ENCODE measurements at places on chromosomes 16 and 17. TPM values are rescaled to one million over a fixed set of nuclear protein-coding genes. Genes with fewer than 3 reads are reported as not detected.

- no peak for DNase-seq
Measured at GRCh38 chr16:4378999-4379690, 7.5 kb downstream of the VASN start.

DNA sequence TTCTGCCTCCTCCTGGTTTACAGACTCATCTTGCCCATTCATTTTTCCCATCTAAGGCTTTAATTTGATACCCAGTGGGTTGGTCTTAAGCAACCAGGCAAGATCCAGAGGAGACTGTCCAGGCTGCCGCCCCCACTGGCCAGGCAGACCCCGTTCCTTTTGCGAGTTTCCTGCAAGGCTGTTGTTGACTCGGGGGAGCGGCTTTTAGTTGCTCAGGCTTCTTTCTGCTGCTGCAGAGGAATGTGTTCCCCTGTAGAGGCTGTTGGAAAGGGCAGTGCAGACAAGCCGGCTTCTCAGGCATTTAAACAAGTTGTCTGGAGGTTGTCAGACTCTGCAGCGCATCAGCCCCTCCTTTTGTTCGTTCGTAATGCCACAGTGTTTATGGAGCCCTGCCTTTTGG lies 231.2 kb downstream of the PRKCA start:
- no peak for DNase-seq

Gene CFAP119
- total RNA-seq: 1.6 TPM

GRCh38 chr17:47866941-47867340 lies 16.0 kb upstream of the SP6 start:
- no peak for DNase-seq

DNA sequence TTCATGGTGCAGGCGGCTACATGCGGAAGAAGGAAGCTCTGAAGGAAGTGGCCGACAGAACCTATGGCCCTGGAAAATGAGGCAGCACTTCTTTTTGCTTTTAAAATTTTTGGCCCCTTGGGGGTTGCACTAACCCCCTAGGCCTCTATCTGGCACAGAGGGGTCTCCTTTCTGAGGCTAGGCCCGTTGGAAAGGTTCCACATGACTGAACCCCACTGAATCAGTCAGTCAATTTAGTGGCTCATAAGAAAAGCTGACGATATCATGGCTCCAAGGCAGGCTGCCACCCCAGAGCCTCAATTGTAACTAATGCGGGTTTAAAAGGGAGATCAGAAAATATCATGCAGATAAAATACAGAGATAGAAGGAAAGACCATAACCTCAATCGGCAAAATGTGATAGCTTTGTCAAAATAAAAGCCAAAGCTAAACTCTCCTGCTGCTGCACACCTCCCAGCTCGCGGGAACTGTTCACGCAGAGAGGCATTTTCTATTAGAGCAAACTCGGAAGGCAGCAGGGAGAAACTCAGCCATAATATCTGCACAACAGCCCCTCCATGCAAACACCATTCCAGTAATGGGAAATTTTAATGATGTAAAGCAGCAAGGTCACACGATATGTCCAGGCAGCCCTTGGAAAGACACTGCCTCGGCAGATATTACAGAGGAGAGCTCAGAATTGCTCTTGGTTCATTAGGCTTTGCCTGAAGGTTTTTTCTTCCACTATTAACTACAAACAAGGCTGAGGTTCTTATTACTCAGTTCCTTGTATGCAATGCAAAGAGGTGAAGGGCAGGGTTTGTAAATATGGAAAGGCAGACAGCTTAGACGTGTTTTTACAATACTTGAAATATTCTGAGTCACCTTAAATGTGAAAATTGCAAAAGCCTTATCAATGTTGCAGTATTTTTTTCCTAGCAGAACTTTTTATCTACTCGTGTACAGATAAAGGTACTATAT lies 200.4 kb upstream of the PMFBP1 start:
- no peak for DNase-seq

Gene KRTAP3-1
- not detected for total RNA-seq

- DNase-seq: peak; percentile 95
Measured at GRCh38 chr16:83343935-83344366, 463.8 kb upstream of the HSBP1 start.

GRCh38 chr16:88048985-88049384 lies 97.8 kb downstream of the BANP start:
- DNase-seq: no peak

DNA sequence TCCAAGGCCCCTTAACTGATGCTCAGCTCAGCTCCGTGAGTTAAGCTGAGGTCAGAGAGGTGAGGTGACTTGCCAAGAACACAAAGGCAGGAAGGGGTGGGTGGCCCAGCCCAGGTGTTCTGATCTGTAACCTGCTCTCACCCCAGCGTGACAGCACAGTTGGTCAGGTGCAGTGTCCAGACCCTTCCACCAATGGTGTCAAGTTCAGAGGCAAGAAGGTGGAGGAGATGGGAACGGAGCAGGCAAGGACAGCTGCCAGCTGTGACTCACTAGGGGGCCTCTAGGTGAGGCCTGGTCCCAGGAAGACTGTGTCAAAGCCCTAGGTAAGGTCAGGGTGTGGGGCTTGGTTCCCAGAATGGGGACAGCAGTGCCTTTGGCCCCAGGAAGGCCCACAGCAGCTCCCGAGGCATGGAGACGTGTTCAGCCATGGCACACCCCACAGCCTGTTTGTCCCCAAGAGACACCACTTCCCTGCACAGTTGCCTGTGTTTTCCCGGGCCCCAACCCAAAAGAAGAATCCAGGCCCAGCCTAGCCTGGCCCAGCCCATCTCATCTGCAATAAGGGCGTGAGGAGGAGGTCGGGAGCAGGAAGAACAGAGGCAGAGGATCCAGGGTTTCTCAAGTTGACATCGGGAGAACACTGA lies 7.2 kb downstream of the WFIKKN2 start:
- no peak for DNase-seq

GRCh38 chr16:3654249-3654991 lies at the start of gene DNASE1:
DNASE1 (plus strand) TSS chr16:3654691; CDS start chr16:3655374, 683 bp downstream.
- no peak for DNase-seq

Gene TMIGD1
- total RNA-seq: not detected

Gene SLC6A4
- total RNA-seq: 0.07 TPM

- no peak for DNase-seq
Measured at GRCh38 chr17:81868674-81869220, 2.4 kb downstream of the ARHGDIA start.

Gene CALB2
- total RNA-seq: not detected

Gene CSF3
- 0.92 TPM for total RNA-seq

- DNase-seq: no peak
Measured at GRCh38 chr16:46887524-46887854, 3.3 kb downstream of the GPT2 start.

DNA sequence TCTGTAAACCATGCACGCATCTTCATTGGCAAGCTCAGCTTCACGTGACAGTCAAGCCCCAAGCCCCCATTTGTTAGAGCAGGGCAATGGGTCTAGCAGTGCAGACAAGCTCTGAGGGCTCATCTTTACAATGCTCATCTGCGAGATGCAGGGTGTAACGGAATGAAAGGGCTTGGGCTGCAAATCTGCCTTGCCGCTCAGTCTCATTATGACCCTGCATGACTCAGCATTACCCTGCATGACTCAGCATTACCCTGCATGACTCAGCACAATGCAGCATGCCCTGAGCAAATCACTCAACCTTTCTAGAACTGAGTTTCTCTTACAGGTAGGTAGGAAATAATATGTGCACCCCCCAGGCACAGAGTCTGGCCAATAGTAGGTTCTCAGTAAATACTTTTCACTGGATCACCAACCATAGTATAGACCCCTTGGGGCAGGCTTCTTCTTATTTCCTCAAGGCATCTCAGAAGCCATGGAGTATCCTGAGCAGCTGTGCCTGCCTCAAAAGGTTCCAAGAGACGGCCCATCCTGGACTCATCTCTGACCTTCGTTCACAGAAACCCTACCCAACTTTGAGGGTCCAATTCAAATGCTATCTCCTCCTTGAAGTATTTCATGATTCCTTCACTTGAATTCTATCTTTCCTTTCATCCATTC lies 391.3 kb upstream of the CDH5 start:
- no peak for DNase-seq

GRCh38 chr17:35786941-35787432 lies 8.5 kb downstream of the MMP28 start:
- DNase-seq: no peak

Gene MYOCD
- total RNA-seq: not detected

Gene CCR7
- total RNA-seq: not detected

Gene SPATA32
- not detected for total RNA-seq

DNA sequence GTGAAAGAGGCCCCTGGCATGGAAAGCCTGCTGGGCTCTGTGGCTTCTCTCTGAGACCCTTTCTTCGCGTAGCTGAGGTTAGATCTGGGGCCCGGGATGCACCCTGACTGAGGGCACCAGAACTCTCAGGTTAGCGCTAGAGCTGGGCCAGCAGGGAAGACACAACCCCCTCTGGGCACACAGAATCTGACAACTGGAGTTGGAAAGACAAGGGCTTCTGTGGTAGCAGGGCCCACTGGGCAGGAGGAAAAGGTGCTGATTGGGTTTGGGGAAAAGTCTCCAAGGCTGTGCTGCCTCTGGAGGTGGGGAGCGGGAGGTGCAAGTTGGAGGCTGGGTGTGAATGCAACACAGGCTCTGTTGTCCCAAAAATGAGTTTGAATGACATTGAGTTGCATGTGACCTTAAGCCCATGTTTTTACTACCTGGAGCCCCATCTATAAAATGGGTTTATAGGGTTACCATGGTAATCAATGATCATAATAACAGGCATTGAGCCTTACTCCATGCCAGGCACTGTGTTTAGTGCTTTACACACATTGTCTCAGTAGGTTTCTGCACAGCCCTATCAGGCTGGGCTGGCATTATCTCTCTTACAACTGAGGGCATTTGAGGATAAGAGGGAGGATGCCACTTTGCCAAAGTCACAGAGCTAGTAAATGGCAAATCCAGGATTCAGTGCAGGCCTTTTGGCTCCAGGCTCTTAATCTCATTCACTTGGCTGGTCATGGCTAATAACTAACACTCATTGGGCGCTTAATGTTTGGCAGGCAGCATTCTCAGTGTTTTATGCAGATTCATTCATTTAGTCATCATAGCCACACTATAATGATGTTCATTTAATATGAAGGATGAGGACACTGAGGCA lies 9.5 kb upstream of the IGFBP4 start:
- DNase-seq: no peak

Gene KRT25
- not detected for total RNA-seq

Gene CDRT15
- not detected for total RNA-seq
